Urinary bladder (tissue), 4 donors: ENCODE measurements at places on chromosomes 11 and 22. TPM values are rescaled to one million over a fixed set of nuclear protein-coding genes. Genes with fewer than 3 reads are reported as not detected.

Gene OR4C46
- total RNA-seq = not detected

Gene ROM1
- total RNA-seq = 1.3 TPM

- no peak for DNase-seq
These were observed 45.5 kb upstream of the IGLL5 start for GRCh38 chr22:22842085-22842484.

DNA sequence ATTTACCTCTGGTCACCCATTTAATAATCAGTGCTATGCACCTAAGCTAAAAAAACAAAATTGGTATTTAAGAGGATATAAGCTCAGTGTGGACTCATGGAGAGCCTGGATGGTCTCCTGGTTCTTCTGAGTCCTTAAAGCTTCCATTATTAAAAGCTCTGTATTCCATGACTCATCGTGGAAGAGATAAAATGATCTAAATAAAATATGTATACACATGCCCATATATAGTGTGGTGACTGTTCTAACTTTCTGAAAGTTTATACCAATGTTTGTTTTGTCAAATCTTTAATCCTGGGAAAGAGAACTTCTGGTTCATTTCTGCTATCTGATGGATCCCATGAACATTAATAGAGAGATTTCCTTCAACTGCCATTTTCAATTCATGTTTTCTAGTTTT is 375.9 kb downstream of the GUCY1A2 start:
- no peak for DNase-seq

GRCh38 chr11:62398011-62398994 is 20.5 kb upstream of the SCGB1A1 start:
- DNase-seq = no peak
